Stimulated activated CD8-positive, alpha-beta memory T cell treated with anti-CD3 and anti-CD28 coated beads, Interleukin-2, amount 100 ng/mL, for 1 hour (primary cell): ENCODE measurements at places on chromosomes 6 and 20.

GRCh38 chr20:53463101-53463972 lies 130.3 kb downstream of the ZNF217 start:
- DNase-seq, result no peak

DNA sequence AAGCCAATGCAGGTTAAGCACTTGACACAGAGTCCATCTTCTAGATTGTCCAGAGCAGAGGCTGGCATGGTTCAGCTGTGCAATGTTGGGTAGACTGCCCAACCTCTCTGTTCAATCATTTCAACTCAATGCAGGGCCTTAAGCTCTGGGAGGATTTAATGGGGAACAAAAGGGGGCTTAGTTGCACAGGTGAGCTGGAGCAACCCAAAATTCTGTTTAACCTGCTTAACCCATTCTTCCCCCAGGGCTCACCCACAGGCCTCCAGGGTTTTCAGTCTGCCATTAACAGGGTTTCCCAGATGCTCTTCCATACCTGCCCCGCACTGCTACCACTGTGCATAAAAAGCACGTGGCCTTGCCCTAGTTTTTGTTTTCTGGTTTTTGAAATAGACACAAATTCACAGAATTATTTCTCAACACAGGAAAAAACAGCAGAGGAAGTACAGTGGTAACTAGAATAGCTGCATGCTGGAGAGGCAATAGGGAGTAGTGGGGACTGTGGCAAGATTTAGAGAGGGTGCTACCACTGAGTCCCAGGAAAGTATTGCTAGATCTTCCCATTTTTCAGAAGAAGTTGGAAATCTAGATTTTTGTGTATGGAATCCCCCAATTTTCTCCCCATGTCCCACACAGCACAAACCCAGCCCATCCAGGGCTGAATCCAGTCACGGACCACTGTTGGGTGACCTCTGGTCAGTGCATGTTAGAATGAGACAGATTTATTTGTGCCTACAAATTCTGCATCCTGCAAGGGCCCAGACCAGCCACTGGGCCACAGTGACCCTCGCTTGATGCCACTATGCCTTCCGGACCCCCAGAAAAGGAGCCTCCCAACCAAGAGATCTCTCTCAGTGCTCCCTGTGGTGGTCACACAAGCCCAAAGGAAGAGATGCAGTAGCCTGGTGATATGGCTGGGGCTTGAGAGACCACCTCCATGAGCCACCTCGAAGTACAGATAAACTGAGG lies 4.6 kb downstream of the PTGIS start:
- no peak for DNase-seq

DNA sequence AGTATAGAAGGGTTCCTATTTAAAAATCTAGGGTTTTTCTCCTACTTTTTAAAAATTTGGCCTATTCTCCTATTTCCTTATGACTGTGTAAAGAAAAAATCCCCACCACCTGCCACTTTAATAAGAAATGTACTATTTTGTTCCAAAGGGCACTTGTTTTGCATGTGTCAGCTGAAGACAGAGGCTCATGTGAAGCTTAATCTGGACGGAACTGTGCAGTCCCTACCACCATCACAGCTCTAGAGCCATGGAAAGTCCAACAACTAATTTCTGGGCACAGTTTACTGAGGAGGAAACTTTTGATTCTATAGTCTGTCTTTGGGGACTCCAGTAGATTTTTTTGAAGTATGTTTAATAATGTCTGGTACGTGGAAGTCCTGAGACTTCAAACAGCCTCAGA lies 60.0 kb upstream of the AHI1 start:
- DNase-seq, result no peak

GRCh38 chr6:81933089-81933488 lies 180.6 kb upstream of the TENT5A start:
- no peak for DNase-seq

GRCh38 chr20:61767761-61768494 lies 297.8 kb downstream of the TAF4 start:
- DNase-seq, result no peak

DNA sequence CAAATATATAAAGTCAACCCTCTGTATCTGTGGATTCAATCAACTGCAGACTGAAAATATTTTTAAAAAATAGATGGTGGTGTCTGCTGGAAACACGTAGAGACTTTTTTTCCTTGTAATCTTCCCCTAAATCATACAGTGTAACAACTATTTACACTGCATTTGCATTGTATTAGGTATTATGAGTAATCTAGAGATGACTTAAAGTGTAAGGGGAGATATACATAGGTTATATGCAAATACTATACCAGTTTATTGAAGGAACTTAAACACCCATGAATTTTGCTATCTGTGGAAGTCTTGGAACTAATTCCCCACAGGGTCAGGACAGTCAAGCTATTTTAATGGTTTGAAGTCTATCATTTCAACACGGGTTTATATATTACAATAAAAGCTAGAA lies 10.2 kb downstream of the HDAC2 start:
- no peak for DNase-seq

GRCh38 chr6:131231891-131232290 lies 96.6 kb downstream of the AKAP7 start:
- no peak for DNase-seq

DNA sequence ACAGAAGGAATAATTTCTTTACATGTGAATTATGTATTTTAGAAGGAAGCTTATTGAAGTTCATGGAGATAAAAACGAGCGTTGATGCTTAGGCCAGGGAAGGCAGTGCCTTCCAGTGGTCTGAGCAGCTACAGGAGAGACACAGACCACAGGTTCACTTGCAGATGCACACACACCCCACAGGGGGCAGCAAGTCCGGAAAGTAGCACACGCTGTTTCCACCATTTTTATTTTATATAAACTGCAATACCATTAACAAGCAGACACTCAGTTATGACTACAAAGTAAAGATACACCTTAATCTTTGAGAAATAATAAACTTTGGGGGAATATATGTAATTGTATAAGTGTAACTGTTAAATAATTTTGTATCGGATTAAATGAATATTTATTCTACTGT lies 13.5 kb upstream of the DACT2 start:
- DNase-seq, result no peak

- no peak for DNase-seq
Measured at GRCh38 chr20:62428396-62429295, 1.3 kb upstream of the RBBP8NL start.

GRCh38 chr6:158960026-158960425 lies 40.0 kb downstream of the RSPH3 start:
- DNase-seq, result no peak

- DNase-seq, result no peak
Measured at GRCh38 chr6:46288835-46289234, 118.1 kb upstream of the ENPP5 start.

- DNase-seq, result no peak
Measured at GRCh38 chr20:49393803-49394202, 88.7 kb downstream of the KCNB1 start.

DNA sequence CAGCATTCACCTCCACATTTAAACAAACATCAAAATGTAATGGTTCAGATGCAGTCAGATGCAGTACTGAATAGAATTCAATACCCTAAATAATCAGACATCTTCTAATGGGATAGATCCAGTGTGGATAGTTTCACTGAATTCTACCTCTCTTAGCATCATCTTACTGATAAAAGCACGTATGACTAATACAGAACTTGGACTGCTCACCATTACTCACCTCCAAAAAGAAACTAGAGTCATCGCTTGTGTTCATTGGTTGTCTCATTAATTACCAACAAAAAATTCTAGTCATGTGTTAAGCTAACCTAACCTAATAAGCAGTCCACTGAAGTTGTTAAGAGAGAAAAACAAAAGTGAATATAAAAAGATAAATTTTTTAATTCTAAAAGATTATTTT lies 165.9 kb upstream of the IRAK1BP1 start:
- DNase-seq, result no peak

DNA sequence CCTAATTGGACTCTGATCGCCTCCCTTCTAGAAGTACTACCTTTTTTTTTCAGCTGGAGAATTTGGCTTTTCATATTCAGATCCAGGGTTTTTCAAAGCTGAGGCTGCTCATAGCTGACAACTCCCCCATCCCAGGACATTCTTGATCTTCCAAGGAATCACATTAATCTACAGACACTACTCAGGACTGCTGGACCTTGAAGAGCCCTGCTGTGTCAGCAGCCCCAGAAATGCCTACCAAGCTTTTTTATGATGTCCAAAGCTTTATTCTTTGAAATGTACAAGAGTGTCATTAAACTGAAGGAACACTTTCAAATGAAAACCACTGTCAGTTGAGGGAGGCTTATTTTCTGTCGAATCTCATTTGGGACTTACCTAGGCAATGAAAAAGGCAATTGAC lies 704.1 kb downstream of the PTPRT start:
- DNase-seq, result no peak

DNA sequence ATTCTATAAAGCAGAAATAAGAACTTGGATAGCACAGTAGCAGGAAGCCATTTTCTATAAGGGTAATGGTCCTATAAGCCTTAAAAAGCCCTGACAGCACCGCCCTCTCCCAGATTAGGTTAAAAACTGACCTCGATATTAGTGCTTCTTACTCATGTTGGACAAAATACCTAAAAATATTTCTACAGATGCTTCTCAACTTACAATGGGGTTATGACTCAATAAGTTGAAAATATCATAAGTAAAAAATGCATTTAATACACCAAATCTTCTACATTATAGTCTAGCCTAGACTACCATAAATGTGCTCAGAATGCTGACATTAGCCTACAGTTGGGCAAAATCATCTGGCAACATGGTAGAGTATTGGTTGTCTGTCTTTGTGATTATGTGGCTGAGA lies 70.3 kb downstream of the SESN1 start:
- no peak for DNase-seq

GRCh38 chr20:48574383-48574782 lies 253.4 kb downstream of the PREX1 start:
- no peak for DNase-seq

DNA sequence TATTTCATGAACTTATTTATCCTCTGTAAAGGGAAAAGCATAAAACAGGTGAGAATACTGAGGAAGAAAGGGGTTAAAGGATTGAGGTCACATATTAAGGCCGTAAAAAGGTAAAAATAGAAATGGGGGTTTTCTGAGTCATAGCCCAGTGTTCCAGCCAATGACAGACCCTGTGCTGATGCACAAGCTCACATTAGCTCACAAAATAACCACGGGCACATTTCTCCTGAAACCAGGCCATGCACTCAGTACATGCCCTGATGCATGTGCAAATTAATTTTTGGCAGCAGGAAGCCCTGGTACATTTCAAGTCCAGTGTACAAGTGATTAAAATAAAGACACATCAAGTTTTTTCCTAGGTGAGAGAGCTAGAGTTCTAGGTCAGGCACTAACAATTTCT lies 194.4 kb downstream of the TMEM200A start:
- no peak for DNase-seq

DNA sequence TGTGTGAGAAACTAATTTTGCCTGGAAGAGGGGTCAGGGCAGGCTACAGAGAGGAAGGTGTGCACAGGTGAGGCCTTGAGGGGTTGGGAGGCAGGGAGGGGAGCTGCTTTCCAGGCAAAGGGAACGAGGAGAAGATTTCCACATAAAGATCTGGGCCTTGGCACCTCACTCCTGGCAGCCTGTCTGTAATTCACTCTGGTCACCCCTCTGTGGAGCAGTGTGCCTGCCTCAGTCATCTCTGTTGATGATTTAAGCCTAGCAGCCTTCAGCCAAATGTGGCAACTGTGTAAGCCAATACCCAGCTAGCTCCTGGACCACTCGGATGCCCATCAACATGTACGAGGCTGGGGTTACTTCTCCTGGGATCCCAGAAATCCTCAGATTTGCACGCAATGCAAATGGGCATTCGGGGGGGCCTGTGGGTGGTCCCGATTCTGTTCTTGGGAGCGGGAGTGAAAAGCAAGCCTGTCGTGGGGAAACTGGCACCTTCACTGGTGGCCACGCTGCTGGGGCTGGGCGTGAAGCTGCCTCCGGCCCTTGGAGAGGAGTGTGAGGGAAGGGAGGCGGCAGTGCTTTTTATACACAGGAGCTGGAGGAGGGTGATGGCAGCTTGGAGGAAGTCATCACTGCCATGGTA lies 360.4 kb downstream of the ZFAND3 start:
- DNase-seq, result no peak

DNA sequence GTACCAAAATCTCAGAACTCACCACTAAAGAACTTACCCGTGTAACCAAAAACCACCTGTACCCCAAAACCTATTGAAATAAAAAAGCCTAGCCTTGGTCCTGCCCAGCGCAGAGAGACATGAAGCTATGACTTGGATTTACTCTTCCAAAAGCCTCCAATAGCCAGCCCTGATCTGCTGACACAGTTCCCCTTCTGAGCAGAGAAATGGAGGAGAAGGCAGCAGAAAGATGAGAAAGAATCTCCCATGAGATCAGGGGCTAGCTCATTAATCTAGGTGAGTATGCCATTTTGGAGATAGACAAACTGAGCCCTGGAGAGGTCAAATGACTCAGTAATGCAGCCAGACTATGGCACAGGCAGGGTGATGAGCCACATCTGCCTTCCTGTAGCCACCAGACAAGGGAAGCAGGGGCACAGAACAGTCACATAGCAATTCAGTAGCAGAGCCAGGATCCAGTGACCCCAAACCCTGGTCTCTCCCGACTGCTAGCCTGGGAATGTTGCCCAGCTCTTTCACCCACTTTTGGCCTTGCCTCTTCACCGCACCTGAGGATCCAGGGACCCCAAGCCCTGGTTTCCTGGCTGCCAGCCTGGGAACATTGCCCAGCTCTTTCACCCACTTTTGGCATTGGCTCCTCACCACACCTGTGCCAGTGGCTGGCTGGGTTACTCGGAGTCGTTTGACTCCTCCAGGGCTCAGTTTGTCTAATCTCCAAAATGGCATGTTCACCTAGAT lies 7.2 kb upstream of the SDCBP2 start:
- DNase-seq, result no peak

GRCh38 chr6:17714177-17714576 lies 7.5 kb upstream of the NUP153 start:
- no peak for DNase-seq

- DNase-seq, result no peak
Measured at GRCh38 chr20:23622839-23623343, 14.9 kb downstream of the CST3 start.

GRCh38 chr20:41889844-41890224 lies 271.7 kb upstream of the CHD6 start:
- DNase-seq, result no peak

- no peak for DNase-seq
Measured at GRCh38 chr20:55437798-55438415, 567.4 kb downstream of the CBLN4 start.
